ENCODE measurements at places on chromosomes 2 and 18. TPM values are rescaled to one million over a fixed set of nuclear protein-coding genes. Genes with fewer than 3 reads are reported as not detected.

DNA sequence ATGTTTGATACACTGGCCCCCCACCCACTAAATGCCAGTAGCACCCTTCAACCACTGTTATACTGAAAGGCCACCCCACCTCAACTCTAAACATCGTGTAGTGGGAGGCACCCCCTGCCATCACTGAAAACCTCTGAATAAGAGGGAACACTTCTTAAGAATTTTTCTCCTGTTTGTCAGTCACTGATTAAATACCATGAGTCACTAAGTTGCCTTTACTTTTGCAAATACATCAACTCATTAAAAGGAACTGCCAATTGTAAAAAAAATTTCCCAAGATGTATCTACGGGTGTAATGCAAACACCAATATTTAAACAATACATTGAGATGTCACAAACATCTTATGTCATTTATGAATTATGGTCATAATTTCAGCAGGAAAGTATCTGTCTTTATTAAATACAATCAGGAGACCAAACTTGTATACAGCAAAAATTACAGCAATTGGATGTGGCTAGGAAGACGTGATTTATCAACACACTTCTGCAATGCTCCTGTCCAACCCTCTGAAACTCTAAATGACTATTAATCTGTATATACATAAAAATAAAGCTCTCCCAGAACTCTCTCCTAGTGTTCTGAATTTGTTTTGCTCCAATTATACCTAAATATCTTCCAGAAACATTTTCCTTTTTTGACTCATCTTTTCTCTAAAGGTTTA, 144.1 kb upstream of the STK17B start:
- no peak for DNase-seq

DNA sequence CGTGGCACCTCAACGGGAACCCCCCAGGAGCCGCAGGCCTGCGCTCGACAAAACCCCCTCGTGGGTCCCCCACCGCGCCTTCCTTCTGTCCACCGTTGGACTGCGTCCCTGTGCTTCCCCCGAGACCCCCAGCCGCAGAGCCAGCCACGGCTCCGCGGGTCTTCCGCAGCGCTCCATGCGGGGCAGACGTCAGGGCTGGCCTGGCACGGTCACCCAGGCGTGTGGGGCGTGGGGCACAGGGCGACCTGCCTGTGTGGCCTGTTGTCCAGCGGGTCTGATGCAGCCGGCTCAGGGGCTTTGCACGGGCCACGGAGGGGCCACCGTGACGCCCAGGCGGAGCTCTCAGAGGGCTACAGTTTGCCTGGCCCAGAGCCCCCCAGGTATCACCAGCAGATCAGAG, 11.0 kb downstream of the NFATC1 start:
- DNase-seq: no peak

- no peak for DNase-seq
Measured at GRCh38 chr2:8977758-8978157, 25.7 kb downstream of the MBOAT2 start.

DNA sequence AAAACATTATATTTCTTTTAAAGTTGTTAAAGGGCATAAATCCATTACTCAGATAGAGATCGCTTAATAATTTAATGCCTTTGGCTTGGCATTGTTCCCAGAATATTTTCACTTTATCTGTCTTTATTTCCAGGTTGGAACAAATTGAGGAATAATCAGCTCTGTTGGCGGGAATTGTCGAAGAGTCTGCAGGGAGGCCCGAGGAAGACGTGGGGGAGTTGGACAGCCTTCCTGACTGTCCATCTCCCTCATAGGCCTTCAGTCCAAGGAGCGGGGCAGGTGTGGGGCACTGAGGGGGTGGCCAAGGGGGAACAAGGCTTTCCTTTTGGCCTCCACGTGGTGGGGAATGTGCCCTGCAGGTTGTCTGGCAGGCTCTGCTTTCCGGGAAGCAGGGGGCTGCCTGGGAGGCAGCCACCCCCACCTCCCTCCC, 179.6 kb downstream of the ZBTB7C start:
- DNase-seq: no peak

The MOGAT1 gene
- 0.16 TPM for polyA plus RNA-seq

The POLE4 gene
- polyA plus RNA-seq: 30.7 TPM

Measured in right cardiac atrium (tissue), 5 donors.